ENCODE measurements at places on chromosomes 16 and 17.
A peak's percentile ranks its signal among the peaks of the same experiment; 100 is the strongest.

DNA sequence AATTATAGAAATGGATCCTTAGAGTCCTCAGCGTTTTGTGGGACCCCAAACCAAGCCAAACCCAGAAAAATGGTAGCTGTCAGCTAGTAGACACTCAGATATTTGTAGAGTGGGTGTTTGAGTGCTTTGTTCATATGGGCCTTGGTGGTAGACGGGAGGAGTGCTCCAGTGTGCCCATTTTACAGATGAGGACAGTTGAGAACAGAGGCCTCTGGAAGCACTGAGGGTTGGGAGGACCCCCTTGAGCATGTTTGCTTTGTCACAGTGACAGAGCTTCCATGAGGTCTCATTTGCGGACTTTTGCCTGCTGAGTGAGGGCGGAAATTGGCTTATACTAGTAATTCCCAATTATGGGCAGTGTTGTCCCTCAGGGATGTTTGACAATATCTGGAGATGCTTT is 111.7 kb downstream of the ABCC6 start:
- DNase-seq = no peak

GRCh38 chr16:66390346-66391108 is 24.0 kb downstream of the CDH5 start:
- DNase-seq = no peak

GRCh38 chr17:38900978-38901656 is 24.3 kb upstream of the LASP1NB start:
- DNase-seq = peak; percentile 73

DNA sequence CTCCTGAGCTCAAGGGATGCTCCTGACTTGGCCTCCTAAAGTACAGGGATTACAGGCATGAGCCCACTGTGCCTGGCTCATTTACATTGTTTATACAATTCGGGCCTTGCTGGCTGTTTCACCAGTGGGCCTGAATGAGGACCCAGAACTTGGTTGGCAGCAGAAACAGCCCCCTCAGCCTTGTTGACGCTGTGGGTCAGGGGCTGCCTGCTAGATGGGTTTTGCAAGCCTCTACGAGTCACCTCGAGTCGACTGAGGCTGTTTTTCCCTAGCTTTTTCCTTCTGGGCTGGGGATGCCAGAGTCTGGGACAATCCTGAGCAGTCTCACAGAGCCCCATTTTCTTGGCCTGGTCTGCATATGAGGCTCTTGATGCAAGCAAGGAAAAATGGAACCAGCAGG is 16.1 kb downstream of the PPL start:
- DNase-seq = no peak

- DNase-seq = no peak
Measured at GRCh38 chr17:2862197-2862596, 66.0 kb downstream of the RAP1GAP2 start.

GRCh38 chr16:83312718-83313245 is 495.0 kb upstream of the HSBP1 start:
- DNase-seq = no peak

DNA sequence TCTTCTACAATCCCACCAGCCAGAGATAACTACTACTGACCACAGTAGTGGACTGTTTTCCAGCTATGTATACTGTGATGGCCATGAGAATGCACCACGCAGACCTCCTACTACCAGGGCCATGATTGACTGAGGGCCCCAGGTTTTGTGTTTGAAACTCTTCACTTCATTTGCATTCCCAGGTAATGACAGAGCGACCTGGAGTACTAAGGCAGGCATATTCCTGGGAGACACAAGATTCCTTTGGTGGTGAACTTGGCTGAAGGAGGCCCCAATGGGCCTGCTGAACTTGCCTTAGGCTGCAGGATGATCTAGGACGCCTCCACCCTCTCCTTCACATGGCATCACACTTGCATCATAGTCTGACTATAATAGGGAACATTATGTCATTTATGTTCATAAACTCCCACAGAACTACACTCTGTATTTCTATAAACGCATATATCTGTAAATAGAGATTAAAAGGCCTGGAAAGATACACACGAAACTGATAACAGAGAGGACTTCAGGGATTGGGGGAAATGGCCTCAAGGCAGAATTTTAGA is 30.4 kb downstream of the CLEC19A start:
- no peak for DNase-seq

DNA sequence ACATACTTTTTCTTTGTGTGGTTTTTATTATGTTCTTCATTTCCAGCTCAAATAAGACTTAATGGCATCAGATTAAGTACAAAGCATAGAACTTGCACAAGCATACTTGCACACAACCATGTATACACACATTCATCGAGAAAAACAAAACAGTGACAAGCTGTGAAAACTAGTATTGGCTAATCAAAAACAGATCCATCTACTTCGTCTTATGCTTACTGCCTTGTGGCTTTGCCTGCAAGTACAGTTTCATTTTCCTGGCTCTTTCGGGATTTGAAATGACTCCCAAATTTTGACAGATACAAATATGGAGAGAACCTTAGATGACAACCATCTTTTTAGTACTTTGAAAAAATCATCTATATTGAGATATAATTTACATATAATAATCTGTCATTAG is 338.3 kb downstream of the BCAS3 start:
- peak; percentile 29 for DNase-seq

- no peak for DNase-seq
Measured at GRCh38 chr16:69119536-69119935, 12.9 kb downstream of the CHTF8 start.

- no peak for DNase-seq
Measured at GRCh38 chr16:66581246-66581952, 2.1 kb downstream of the CMTM2 start.

Data from AG09319 (cell line).